ENCODE measurements at places on chromosomes 16 and 17.

DNA sequence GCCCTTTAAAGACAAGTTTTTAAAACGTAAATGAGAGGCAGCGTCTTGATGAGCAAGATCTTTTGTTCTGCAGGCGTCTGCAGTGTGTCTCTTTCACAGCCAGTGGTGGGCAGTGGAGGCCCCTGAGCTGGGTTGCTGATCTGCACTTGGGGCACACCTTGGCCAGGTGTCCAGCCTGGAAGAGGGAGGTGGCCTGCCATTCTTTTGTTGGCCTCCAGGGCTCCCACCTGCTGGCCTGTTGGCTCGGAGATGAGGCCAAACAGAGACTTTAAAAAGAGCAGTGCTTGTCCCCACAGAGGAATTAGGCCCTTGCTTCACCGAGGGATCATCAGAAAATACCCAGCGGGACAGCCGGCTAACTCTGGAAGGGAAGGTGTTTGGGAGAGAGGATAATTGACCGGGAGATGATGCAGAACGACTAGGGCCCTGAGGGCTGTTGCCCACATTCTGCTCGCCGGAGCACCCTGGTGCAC lies 145.9 kb upstream of the PLCG2 start:
- DNase-seq: no peak

- DNase-seq: no peak
Measured at GRCh38 chr16:3922241-3922640, 41.7 kb upstream of the CREBBP start.

DNA sequence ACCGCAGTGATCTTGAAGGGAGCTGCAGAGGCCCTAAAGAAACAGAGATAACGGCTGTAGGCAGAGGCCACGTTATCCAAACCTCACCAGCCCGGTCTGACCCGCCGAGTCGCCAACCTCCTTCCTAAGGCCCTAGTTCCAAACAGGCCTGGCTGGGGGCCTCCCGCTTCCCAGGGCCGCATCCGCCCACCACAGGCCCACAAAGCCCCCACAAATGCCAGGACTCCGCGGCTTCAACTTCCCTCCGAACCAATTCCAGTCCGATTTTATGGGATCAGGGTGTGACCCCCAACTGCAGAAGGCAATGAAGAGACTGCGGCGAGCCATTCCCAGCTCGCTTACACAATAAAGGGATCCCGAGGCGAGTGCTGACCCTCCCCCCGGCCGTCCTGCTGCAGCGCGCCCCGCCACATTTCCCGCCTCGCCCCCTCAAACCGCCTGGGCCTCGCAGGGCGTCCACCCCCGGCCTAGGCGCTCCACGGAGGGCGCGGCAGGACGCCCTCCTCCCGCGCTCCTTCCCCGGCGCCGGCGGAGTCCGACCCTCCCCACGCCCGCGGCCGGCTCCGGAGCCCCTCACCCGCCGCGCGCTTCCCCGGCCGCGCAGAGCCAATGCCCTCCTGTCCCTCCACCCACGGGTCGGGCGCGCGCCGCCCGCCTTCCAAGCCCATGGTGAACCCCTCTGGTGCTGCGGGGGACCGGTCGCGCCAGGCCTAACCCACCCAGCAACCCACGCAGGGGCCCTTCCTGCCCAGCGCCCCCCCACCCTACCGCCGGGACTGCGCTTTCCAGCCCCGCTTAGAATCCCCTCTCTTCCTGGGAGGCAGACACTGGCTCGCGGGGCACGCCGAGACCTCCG lies 926 bp downstream of the MYH10 start:
- no peak for DNase-seq

DNA sequence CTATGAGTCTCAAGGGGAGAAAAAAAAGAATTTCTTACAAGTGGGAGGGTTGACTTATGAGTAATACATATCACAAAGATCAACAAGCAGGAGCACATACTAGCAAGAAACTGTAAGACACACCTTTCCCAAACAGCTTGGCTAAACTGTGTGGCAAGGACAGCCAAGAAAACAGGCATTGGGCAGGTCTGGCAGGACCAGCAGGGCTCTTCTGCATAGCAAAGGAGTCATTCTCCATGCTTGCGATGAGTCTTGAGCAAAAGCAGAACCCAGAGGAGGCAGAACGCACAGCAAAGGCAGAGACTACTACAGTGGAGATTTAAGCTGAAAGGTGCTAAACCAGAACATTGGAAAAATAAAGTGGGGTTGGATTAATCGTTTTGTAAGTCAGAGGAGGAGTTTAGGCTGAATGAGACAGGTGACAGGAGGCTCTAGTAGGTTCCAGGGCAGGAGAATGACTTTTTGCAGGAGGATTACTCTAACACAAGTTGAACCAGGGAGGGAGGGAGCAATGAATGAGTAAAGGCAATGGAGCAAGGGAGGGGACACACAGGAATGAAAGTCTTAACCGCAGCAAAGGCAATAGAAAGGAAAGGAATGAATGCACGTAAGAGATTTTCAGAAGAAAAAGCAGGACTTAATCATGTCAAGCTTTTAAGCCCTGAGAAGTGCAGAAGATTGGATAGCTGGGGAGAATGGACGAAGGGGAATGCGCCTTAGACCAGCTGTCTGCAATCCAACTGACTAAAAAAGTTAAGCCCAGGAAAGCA lies 2.7 kb downstream of the N4BP1 start:
- no peak for DNase-seq

- peak; percentile 98 for DNase-seq
Measured at GRCh38 chr17:59829217-59830006, 63.3 kb downstream of the TUBD1 start.

DNA sequence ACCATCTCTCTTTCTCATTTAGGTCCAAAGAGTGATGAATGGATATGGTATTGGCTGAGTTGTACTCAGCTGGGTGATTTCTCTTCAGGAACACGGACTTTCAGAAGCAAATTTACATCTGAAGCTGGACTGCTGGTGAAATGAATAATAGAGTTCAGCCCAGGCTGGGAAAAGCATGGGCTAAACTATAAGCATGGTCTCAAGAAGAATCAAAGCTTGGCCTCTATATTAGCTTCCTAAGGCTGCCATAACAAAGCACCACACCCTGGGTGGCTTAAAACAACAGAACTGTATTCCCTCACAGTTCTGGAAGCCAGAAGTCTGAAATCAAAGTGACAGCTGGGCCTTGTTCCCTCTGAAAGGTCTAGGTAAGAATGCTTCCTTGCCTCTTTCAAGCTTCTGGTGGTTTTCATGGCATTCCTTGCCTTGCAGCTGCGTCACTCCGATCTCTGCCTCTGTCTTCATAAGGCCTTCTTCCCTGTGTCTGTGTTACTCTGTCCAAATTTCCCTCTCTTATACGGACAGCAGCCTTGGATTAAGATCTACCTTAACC lies 89.8 kb upstream of the CES5A start:
- no peak for DNase-seq
